Stimulated activated CD4-positive, alpha-beta T cell treated with anti-CD3 and anti-CD28 coated beads, Interleukin-2, amount 100 ng/mL, for 24 hours (primary cell): ENCODE measurements at places on chromosomes 2 and 18.
A peak's percentile ranks its signal among the peaks of the same experiment; 100 is the strongest.

GRCh38 chr2:789529-789928, 112.3 kb upstream of the TMEM18 start:
- DNase-seq, result peak; percentile 12

GRCh38 chr2:146370826-146371225, 1474.0 kb upstream of the ACVR2A start:
- no peak for DNase-seq

DNA sequence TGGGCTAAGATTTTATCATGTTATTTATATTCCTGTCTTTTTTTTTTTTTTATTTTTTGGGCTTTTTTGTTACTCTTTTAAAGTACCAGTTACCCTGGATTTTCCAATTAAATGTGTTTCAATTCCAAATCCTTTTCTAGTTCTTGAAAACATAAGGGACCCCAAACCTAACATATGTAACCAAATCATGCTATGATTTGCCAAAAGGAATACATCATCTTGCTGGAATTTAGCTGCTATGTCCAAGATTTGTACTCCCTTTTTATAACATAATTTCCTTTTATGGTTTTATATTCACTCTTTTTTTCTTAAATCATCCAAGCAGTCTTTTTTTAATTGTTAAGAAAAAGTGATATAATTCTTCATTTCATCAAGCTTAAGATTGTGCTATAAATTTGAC, 60.9 kb upstream of the DSEL start:
- no peak for DNase-seq

GRCh38 chr18:59514203-59514602, 155.1 kb upstream of the LMAN1 start:
- DNase-seq, result no peak

DNA sequence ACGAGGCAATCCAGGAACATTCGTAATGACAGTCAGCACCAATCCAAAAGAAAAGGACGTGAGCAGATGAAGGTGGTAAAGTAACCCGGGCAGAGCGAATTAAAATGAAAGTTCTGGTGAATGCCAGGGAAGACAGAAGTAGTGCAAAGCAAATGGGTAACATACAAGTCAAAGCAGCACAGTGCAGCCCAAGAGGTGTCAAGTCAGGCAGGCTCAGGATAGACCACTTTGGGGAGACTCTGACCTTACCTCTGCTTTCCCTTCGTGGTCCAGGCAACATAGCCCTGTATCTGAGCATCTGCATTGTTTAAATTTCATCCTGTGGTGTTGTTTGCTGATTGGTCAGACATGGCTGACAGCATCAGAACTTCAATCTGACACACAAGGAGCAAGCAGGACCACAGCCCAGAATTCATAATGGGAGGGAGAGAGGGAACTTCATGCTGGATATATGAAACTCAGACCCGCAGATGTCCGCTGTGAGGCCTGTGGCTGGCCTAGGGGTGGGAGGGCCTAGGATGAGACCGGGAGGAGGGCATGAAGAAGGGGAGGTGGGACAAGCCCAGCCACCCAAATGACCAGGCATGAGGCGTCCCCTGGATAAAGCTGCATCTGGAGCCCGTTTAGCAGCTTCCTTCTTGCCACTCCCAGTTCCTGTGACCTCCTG, 285.7 kb downstream of the TCF4 start:
- no peak for DNase-seq

- DNase-seq, result no peak
Observed at GRCh38 chr18:12686100-12686499, 16.4 kb downstream of the CEP76 start.

GRCh38 chr18:49784427-49785185, 28.7 kb downstream of the ACAA2 start:
- DNase-seq, result no peak

DNA sequence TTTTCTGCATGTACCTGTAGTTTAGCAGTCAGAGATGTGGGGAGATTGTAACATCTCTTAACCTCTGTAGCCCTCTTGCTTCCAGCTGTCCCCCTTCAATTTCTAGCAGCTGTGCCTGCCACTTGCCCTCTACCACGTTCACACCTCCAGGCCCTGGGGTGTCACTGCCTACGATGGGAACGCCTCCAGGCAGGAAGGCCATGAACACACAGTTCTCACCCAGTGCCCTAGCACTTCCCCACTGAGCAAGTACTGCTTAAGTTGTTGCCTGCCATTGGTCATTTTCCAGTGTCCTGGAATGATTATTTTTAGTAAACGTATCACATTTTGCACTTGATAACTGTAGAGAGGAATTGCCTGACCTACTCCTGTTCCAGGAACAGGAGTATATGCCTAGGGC, 77.1 kb upstream of the B3GNT7 start:
- DNase-seq, result no peak

DNA sequence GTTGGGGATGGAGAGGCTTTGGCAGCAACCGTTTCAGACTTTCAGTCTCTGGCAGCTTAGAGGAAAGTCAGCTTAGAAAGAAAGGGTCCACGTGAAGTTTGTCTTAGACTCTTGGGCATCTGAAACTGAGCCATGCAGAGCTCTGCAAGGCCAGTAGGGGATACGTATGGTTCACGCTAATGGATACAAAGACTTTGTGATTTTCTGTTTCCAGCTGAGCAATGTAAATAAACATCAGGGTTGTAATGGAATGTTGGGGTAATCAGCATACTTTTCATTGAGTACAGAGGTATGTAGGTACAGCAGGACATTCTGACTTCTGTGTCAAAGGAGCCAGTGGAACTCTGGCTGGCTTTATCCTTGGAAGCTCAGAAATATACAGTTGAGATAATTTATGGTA, 31.0 kb downstream of the RALB start:
- DNase-seq, result no peak

- no peak for DNase-seq
Observed at GRCh38 chr2:231467016-231467545, 2.8 kb upstream of the NCL start.

GRCh38 chr2:200856806-200857205, 7.7 kb downstream of the CLK1 start:
- no peak for DNase-seq

DNA sequence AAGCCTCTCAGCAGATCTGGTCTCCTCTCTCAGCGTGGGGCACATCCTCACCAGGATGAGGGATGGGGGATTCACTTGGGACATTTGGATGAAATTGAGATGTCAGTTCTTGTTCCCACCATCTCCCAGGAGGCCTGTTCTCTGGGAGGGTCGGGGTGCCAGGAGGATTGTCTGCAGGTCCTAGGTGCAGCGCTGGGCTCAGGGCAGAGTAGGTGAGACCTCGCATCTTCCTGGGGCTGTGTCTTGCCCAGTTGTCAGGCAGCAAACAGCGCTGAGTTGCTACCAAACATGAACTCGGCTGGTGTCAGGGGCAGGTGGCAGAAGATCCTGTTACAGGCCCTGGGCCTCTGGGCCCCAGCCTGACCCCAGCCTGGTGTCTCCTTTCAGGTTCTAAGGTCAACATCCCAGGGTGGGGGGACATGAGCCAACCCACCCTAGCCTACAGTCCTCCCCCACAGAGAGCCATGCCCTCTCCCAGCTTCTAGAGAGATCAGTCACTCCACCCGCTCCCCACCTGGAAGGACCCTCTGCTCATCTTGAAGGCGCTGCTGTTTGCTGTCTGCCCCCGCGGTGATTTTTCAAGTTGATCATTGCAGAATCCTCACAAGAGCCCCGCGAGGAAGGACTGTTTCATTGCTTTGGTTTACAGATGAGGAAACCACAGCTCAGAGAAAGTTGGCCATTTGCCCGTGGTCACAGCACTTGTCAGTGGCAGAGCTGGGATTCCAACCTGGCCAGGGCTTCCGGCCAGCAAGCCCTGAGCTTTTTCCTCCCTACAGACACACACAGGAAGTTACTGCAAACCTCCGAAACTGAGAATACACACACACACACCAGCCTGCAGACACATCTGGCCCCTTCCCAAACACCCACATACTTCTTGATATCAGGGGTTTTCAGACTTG, 83.9 kb downstream of the STPG4 start:
- DNase-seq, result peak; percentile 56
